Thoracic aorta (tissue), 2 donors: ENCODE measurements at places on chromosomes 13 and 19.

- no peak for DNase-seq
These were observed 11.0 kb upstream of the ACOD1 start for GRCh38 chr13:76937281-76937820.

GRCh38 chr13:20711301-20712044 lies 8.0 kb downstream of the IL17D start:
- DNase-seq, result no peak

GRCh38 chr19:50314724-50315708 lies 14.2 kb downstream of the KCNC3 start:
- DNase-seq, result no peak

- DNase-seq, result no peak
These were observed 27.6 kb downstream of the SLC6A16 start for GRCh38 chr19:49297403-49297802.

- no peak for DNase-seq
These were observed 385.1 kb downstream of the IRS2 start for GRCh38 chr13:109401307-109401706.
